ENCODE measurements at places on chromosomes 2 and 18. TPM values are rescaled to one million over a fixed set of nuclear protein-coding genes. Genes with fewer than 3 reads are reported as not detected.

Gene REG3A
- total RNA-seq: not detected

Gene ST8SIA3
- total RNA-seq: 8.9 TPM

Gene CHRNG
- total RNA-seq: not detected

Gene UGT1A8
- not detected for total RNA-seq

DNA sequence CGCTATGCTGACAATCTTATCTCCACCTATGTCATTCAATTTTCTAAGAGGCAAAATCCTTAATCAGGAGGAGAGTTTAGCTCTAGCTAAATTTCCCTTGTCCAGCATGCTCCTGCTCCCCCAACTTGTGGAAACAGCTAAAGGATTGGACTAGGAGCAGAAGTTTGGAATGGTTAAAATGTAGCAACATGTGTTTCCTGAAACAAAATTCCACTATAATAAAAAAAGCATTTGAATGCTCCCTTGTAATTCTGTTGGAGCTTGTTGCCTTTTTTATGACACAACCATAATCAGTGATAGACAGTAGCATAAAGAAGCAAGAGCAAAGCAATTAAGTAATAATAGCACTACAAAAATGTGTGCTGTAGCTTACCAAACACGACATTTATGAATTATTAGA, 6.9 kb downstream of the ACTR3 start:
- H3K4me3 ChIP-seq: no peak overlapping the region
- no peak for DNase-seq
- no peaks in the 10 kb centered on the region for H3K36me3 ChIP-seq
- no peak overlapping the region for H3K27ac ChIP-seq

DNA sequence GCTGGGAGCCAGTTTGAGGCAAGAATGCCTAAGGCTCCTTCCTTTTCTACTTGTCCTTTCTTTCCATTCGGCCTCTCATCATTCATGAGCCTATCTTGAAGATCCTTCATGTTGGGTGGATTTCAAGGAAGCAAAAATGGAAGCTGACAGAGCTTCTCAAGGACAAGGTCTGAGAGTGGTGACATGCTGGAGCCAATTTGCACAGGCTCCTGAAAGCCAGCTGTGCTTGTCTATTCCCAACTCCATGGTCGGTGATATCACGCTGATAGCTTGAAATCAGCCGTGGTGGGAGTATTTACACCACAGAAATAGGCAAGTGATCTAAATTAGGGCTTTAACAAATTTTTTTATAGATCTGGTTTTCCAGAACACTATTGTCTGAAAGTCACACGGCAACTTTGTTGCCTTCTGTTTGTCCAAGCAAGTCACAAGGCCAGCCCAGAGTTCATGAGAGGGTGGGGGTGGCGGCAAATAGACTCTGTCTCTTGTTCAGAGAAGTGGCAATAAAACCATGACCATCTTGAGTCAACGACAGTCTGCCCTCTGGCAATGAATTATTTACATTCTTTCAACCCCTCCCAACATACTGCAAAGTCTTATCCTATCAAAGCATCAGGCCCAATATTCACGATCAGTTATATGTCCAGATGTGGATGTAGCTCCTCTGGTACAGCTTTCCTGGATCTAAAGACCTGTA, 49.9 kb upstream of the SLC35F5 start:
- H3K4me3 ChIP-seq: no peak overlapping the region
- no peak overlapping the region for H3K27ac ChIP-seq
- DNase-seq: no peak
- no peaks in the 10 kb centered on the region for H3K27me3 ChIP-seq

- H3K27ac ChIP-seq: no peak overlapping the region
- H3K36me3 ChIP-seq: peaks cover 52% of the 10 kb centered on the region
- H3K27me3 ChIP-seq: no peaks in the 10 kb centered on the region
- H3K4me3 ChIP-seq: no peak overlapping the region
- DNase-seq: no peak
These were observed 17.3 kb downstream of the CAPN10 start for GRCh38 chr2:240603846-240604245.

DNA sequence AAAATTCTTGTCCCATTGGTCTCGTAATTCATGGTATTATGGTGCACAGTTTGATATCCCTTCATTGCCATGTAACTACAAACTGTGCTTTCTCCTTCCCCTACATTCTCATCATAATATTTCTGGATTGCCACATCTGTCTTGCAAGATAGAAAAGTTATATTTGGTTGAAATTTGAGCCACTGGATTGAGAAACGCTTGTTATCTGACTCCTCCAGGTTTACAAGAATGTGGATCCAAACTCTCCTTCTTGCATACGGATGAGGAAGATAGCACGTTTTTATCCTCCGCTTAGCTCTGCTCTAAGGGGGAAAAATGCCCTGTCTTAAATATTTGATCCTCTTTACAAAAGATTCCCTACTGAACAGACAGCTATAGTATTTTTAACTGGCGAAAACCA, 438.2 kb downstream of the TSN start:
- H3K4me3 ChIP-seq: no peak overlapping the region
- H3K36me3 ChIP-seq: no peaks in the 10 kb centered on the region
- no peaks in the 10 kb centered on the region for H3K27me3 ChIP-seq

DNA sequence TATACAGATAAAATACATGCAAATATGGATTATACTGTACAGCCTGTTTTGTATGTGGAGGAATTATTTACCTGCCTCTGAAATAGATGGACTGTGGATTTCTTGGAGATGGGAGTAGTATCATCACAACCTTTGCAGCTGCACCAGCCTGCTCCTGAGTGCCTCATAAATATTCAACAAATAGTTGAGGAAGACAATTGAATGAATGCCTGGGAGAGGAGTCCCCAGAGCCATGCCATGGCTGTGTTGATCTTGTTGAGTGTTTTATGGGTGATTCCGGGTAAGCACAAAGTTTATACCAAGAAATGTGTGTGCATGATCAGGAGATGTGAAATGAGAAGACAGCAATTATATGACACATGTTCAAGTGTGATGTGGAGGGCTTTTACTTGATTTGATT, 225.0 kb downstream of the FHOD3 start:
- H3K4me3 ChIP-seq: no peak overlapping the region
- H3K36me3 ChIP-seq: no peaks in the 10 kb centered on the region
- no peaks in the 10 kb centered on the region for H3K27me3 ChIP-seq
- DNase-seq: no peak
- no peaks in the 10 kb centered on the region for H3K4me1 ChIP-seq
- no peak overlapping the region for H3K27ac ChIP-seq

DNA sequence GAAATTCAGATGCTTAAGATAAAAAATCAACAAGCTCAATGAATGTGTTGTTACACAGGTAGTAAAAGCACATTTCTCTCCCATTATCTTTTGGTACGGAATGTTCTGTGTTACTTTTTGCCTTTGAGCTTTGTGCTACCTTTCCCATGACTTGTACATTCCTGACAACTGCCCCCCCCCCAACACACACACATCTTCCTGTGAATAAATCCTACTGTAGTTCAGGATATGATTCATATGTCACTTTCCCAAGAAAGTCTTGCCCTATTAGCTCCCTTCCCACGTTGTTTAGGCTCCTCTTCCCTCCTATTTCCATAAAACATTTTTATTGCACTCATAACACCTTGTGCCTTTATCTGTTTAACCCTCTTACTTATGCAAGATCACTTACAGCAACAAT, 442.6 kb upstream of the LRATD1 start:
- DNase-seq: no peak
- no peak overlapping the region for H3K27ac ChIP-seq
- H3K4me1 ChIP-seq: no peaks in the 10 kb centered on the region
- no peaks in the 10 kb centered on the region for H3K27me3 ChIP-seq
- no peaks in the 10 kb centered on the region for H3K36me3 ChIP-seq

GRCh38 chr2:85755122-85756027, 1.6 kb downstream of the ATOH8 start:
- H3K36me3 ChIP-seq: peaks cover 10% of the 10 kb centered on the region
- peaks cover 10% of the 10 kb centered on the region for H3K27me3 ChIP-seq
- H3K4me1 ChIP-seq: peaks cover 76% of the 10 kb centered on the region
- DNase-seq: no peak
- H3K27ac ChIP-seq: peak overlapping the region; percentile 15
- H3K4me3 ChIP-seq: peak overlapping the region; percentile 75

DNA sequence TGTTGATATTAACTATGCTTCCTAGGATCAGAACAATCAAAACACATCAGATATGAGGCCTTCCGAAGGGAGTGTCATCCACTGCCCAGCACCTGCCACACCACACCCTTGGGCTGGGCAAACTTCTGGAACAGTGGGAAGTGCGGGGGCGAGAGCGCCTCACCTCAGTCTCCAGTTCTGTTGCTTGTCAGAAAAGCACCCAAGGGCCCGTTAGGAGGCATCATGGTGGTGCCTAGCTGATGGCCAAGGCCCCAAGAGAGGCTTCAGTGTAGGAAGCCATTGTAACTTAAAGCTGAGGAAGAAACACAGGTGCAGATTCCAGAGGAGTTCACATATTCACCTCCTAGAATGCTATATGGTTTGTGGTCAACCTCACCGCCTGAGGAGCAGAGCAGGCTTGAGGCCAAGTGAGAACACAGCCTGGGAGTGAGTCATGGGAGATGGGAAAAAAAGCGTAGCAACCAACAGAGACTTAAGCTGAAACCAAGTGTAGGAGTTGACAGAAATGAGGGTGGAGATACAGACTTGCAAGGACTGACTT, 85.1 kb upstream of the ATL2 start:
- H3K4me1 ChIP-seq: no peaks in the 10 kb centered on the region
- H3K4me3 ChIP-seq: no peak overlapping the region
- H3K27me3 ChIP-seq: no peaks in the 10 kb centered on the region
- DNase-seq: no peak
- no peak overlapping the region for H3K27ac ChIP-seq

DNA sequence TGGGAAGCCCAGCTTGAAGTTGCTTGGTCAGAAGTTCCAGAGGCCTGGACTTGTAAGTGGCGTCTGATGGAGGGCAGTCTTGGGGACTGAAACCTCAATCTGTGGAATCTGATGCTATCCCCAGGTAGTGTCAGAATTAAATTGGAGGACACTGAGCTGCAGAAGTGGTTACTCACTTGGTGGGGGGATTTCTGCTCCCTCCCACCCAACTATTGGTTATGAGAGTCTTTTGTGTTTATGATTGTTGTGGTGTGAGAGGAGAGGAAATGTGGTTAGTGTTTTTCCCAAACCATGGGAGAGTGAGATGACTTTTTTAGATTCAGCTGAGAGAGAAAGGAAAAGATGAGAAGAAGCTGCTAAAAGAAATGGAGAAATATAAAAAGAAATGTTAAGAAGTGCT, 12.8 kb downstream of the ZBTB14 start:
- H3K4me1 ChIP-seq: no peaks in the 10 kb centered on the region
- no peaks in the 10 kb centered on the region for H3K27me3 ChIP-seq
- no peak overlapping the region for H3K4me3 ChIP-seq
- no peak overlapping the region for H3K27ac ChIP-seq
- DNase-seq: no peak

- no peak overlapping the region for H3K27ac ChIP-seq
- no peak overlapping the region for H3K4me3 ChIP-seq
- no peaks in the 10 kb centered on the region for H3K27me3 ChIP-seq
- H3K36me3 ChIP-seq: peaks cover 57% of the 10 kb centered on the region
These were observed 73.1 kb downstream of the TSHZ1 start for GRCh38 chr18:75283731-75284130.

- H3K4me3 ChIP-seq: no peak overlapping the region
- H3K27me3 ChIP-seq: no peaks in the 10 kb centered on the region
- H3K27ac ChIP-seq: no peak overlapping the region
- peaks cover 26% of the 10 kb centered on the region for H3K4me1 ChIP-seq
- no peaks in the 10 kb centered on the region for H3K36me3 ChIP-seq
These were observed 63.0 kb downstream of the MCFD2 start for GRCh38 chr2:46852598-46852997.
